Mucosa of gallbladder (tissue), 1 donor: ENCODE measurements at places on chromosomes 11 and 22.

DNA sequence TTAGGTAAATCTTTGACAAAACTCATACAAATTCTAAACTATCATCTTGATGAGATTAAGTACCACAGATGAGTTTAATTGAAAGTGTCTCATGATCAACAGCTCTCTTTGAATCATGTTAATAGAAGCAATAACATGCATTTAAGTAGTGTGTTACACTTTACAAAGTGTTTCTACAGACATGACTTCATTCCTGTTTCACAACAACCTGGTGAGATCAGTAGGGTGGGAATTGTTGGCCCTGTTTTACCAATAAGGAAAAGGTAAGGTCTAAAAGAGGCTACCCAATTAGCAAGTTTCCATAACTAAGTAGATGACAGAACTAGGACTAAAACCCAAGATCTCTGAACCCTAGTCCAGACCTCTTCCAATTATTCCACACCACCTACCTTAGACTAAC, 12.7 kb upstream of the PRSS23 start:
- DNase-seq: no peak

- DNase-seq: no peak
Measured at GRCh38 chr22:26527574-26528465, 15.5 kb upstream of the TFIP11 start.

- DNase-seq: no peak
Measured at GRCh38 chr22:41504816-41505215, 35.9 kb downstream of the ACO2 start.

DNA sequence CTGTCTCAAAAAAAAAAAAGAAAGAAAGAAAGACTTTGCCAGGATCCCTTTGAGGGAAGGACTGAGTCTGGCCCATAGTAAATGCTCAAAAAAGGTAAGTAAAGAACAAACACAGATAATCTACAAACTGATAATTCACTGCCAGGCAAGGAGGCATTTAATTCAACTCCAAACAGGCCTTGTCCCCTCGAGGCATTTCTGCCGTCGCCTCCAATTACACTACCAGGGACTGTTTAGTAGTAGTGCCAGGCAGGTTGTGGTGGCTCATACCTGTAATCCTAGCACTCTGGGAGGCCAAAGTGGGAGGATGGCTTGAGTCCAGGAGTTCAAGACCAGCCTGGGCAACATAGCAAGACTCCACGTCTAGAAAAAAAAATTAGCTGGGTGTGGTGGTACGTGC, 43.7 kb downstream of the PC start:
- DNase-seq: no peak

- DNase-seq: no peak
Measured at GRCh38 chr22:45562537-45563361, 60.1 kb downstream of the FBLN1 start.

GRCh38 chr11:72720047-72720446, 32.2 kb downstream of the ARAP1 start:
- no peak for DNase-seq

GRCh38 chr11:124150684-124151083, 32.5 kb upstream of the OR10D3 start:
- no peak for DNase-seq

GRCh38 chr22:37451218-37451617, 23.9 kb upstream of the ELFN2 start:
- no peak for DNase-seq

- no peak for DNase-seq
Measured at GRCh38 chr11:18452927-18453326, 2.7 kb upstream of the LDHAL6A start.

GRCh38 chr11:7160814-7161489, 72.2 kb downstream of the RBMXL2 start:
- no peak for DNase-seq

- DNase-seq: no peak
Measured at GRCh38 chr11:852762-853161, 10.1 kb downstream of the TSPAN4 start.
